ENCODE measurements at places on chromosomes 11 and 22.

- no peak for DNase-seq
Observed at GRCh38 chr22:24567668-24568067, 11.9 kb downstream of the SNRPD3 start.

DNA sequence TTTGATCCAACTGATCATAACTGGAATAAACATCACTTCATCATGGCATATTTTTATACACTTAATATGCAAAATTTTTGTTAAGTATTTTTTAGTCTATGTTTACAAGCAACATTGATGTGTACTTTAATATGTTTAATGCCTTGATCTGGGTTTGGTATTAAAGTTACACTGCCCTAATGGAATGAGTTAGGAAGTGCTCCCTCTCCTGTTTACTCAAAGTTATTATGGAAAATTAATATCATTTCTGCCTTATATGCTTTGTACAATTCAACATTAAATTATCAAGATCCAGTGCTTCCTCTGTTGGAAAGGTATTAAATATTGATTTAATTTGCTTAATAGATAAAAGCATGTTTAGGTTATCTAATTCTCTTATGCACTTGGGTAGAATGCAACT lies 927.3 kb upstream of the RAG2 start:
- no peak for DNase-seq

DNA sequence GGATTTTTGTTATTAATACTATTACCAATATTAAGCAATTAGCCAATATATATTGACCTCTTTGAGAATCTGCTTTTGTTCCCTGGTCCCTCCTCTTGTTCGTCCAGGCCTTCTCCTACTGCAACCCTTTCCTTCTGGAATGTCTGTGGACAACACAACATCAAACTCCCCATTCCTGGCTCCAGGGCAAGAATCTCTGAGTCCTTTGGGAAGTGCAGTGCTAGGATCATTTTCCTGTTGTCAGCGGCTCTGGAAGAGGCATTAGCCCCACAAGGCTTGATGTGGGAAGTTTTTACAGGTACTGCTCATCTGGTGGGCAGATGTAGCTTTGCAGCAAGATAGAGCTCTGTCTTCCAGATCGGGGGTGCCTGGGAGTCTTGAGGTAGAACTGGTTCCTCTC lies 74.3 kb downstream of the RPUSD4 start:
- DNase-seq, result no peak

- peak; percentile 13 for DNase-seq
Observed at GRCh38 chr11:129896062-129896461, 684 bp upstream of the NFRKB start.

GRCh38 chr11:134599299-134599771 lies 187.3 kb upstream of the B3GAT1 start:
- DNase-seq, result no peak
